ENCODE measurements at places on chromosomes 7 and 10.

- DNase-seq: no peak
Measured at GRCh38 chr10:86364491-86365345, 1.9 kb downstream of the GRID1 start.

GRCh38 chr7:35874886-35875285 lies 74.0 kb downstream of the SEPTIN7 start:
- no peak for DNase-seq

DNA sequence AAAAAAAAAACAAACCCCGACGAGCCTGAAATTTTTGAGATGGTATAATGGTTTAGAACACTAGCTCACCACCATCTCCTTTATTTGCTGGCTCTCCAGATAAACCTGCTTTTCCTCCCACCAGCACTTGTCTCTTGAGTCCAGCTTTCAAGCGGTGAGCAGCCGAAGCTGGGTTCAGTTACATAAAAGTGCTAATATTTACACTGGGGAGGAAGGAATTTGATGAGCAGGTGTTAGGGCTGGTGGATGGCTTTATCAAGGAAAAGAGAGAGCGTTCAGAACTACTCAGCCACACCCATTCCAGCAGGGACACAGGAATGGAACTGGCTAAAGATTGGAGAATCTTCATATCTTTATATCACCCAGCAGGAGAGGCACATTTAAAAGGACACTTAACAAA lies 6.6 kb upstream of the CALML3 start:
- no peak for DNase-seq

DNA sequence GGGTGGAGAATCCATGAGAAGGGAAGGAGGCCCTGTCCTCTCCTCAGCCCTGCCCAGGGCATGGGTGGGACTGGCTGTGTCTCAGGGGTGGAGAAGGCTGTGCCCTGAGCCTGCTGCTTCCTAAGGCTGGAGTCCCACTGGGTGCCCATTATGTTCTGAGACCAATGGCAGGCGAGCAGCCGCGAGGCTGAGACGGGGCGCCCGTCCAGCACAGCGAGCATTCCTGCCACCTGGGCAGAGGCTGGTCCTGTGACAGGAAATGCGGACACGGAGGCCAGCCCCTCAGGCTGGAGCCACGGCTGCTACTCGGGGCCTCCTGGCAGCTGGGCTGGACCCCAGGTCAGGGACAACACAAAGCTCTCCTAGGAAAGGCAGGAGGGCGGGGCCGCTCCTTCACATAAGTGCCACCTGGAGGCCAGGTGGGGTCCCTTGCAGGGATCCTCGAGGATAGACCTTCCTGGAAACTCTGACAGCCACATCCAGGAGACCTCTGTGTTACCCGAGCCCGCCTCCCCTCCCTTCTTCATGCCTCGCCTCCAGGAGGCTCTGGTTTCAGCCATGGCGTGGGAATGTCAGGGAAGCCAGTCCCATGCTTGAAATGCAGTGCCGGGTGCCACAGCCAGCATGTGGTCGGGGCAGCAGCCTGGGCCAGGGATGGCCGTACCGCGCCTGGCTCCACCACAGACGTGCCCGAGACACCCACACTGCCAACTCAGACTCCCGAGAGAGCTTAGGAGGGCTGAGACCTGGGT lies 173.9 kb downstream of the USP6NL start:
- DNase-seq: no peak
